ENCODE measurements at places on chromosomes 6 and 20. TPM values are rescaled to one million over a fixed set of nuclear protein-coding genes. Genes with fewer than 3 reads are reported as not detected.

DNA sequence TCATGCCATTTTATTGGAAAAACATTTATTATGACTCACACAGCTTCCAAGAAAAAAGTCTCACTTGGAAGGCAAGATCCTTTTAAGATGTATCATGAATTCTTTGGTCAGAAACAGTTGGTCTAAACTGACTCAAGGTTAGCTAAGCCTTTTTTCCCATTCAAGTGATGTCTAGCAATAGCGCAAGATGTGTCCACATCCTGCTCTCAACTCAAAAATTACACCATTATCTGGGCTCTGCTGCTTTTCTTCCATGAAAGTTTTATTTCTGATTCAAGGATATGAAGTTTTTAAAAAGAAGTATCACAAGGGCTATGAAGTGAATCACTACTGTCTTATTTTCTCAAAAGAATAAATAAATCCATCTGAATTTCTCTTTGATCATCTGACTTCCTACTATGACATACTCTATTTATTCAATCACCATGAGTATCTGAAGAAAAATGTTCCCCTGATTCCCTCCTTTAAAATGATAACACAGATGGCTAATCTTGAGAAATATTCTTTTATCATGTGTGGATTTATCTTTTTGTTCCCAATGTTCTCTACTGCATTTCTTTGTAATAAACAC lies 139.2 kb downstream of the AHI1 start:
- H3K27me3 ChIP-seq: no peaks in the 10 kb centered on the region
- peak; percentile 46 for DNase-seq
- peaks cover 17% of the 10 kb centered on the region for H3K4me1 ChIP-seq
- H3K36me3 ChIP-seq: no peaks in the 10 kb centered on the region
- peak overlapping the region; percentile 5 for H3K4me3 ChIP-seq

- H3K36me3 ChIP-seq: no peaks in the 10 kb centered on the region
- H3K27ac ChIP-seq: peak overlapping the region; percentile 30
- DNase-seq: peak; percentile 79
- H3K4me3 ChIP-seq: no peak overlapping the region
- H3K27me3 ChIP-seq: no peaks in the 10 kb centered on the region
Measured at GRCh38 chr6:18477301-18477941, 90.3 kb downstream of the RNF144B start.

DNA sequence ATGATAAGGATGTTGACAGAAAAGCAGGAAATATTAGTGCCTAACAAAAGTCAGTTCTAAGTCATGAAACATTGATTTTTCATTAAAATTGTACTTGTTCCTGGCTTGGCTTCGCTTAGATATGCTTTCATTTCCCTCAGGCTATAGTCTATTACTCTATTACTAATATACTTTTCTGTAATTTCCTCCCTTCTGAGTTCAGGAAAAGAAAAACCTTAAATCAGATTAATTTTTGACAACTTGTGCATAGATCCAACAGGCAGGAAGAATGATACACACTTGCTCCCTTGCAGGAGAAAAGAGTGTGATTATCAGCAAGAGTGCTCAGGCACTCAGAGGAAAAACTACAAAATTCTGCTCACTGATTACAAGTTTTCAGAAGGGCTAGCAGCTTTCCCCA lies 145.2 kb upstream of the THEMIS start:
- DNase-seq: peak; percentile 52
- no peak overlapping the region for H3K4me3 ChIP-seq
- H3K4me1 ChIP-seq: no peaks in the 10 kb centered on the region
- no peak overlapping the region for H3K27ac ChIP-seq

DNA sequence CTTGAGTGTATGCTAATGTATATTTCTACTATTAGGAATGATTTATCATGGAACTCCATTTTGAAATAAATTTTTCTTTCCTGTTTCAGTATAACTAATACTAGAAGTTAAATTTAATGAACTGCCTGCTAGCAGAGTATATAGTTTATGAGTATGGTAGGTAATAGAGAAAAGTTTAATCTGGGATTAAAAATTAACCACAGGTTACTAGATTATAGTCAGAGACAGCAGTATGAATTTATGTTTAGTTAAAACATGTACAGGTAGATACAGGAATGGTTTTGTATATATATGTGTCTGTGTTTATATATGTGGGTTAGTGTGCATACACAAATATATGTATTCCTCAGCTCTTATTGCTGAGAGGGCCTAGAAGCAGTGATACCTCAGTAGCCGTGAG lies 32.3 kb downstream of the CD2AP start:
- no peaks in the 10 kb centered on the region for H3K27me3 ChIP-seq
- H3K4me3 ChIP-seq: no peak overlapping the region
- no peak for DNase-seq
- H3K36me3 ChIP-seq: no peaks in the 10 kb centered on the region
- H3K27ac ChIP-seq: no peak overlapping the region

- no peak overlapping the region for H3K27ac ChIP-seq
- H3K4me1 ChIP-seq: no peaks in the 10 kb centered on the region
- no peaks in the 10 kb centered on the region for H3K36me3 ChIP-seq
Measured at GRCh38 chr6:163842467-163842866, 427.9 kb downstream of the QKI start.

DNA sequence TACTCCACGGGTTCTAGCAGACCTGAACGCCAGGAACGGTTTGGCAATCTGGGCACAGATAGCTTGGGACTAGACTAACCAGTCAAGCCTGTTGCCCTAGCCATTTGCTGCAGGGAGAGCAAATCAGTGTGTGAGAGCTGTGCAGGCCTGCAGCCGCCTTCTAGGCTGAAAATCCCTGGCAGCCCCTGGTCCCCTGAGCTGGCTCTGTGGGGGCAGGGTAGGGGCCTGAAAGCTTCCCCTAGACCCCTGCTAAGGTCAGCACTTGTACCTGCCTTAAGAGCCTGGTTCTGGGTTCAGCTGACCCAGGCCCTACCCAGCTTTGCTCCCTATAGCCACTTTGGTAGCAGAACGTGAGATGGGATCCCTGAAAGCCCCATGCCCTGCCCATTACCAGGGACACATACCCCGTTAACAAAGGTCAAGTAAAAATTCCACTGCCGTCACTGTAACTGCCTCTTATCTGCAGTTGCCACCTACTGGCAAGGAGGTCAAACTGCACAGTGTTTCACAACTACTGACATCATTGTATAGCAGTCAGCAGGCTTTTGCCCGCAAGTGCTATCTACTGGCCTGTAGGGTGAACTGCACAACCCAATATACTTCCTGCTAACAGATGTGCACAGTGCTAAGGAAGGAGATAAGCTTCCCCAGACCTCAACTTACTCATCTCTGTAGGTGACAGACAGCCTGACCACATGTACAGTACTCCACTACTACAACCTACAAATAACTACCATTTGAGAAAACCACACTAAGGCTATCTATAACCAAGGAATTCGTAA lies 95.1 kb upstream of the OLIG3 start:
- H3K4me1 ChIP-seq: no peaks in the 10 kb centered on the region
- no peaks in the 10 kb centered on the region for H3K36me3 ChIP-seq
- no peaks in the 10 kb centered on the region for H3K27me3 ChIP-seq
- peak; percentile 15 for DNase-seq
- no peak overlapping the region for H3K27ac ChIP-seq

DEF6 gene
- total RNA-seq: 0.77 TPM

TSPO2 gene
- total RNA-seq: not detected
